Chondrocyte (in vitro differentiated cells): ENCODE measurements at places on chromosomes 12 and 14. TPM values are rescaled to one million over a fixed set of nuclear protein-coding genes. Genes with fewer than 3 reads are reported as not detected.

DNA sequence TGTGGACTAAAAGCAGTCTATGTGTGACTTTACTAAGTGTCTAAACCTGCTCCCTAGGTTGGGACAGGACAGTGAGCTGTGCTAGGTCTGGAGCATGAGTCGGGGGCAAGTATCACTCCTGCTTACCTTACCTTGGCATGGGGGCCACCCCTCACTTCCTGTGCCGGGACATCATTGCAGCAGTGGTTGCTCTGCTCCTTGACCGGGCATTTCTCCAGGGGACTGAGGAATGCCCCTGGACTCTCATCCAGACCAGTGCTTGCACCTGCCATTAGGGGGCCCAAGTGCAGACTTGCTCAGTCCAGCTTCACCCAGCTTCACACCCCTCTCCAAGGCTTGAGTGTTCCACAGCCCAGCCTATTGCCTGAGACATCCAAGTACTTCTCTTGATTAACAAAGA lies 84.7 kb upstream of the NELL2 start:
- DNase-seq, result no peak

DNA sequence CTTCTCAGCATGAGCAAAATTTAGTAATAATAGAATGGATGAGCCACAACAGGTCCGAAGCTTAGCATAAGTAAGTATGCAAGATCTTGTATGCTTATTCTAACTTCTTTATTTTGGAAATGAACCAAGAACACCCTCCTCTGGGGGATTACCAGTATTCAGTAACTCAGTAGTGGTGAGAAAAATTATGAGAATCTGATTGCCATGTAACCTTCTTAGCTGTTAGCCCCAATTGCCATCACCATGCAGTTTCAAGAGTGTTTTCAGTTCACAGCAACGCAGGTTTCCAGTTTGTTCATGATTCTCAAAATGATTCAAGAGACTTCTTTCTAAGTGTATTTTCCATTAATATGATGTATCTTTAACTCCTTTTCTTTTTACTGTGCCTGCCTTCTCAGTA lies 1507.6 kb upstream of the SEL1L start:
- DNase-seq, result no peak

DNA sequence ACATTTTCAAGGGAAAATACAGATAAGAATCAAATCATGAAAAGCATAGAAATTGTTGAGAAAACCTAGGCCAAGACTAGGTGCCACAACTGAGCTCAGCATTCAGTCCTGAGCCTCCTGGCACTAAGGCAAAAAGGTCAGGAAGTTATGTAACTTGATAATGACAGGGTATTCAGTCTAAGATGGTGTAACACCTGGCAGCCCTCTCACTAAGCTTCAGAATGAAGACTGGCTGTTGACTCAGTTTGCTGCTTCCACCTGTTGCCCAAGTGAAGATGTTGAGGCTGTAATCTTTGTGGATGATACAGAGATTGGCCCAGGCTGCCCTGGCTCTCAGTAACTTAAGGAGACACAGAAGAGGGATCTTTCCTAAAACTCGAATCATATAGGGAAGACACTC lies 19.6 kb downstream of the PROX2 start:
- DNase-seq, result no peak

DNA sequence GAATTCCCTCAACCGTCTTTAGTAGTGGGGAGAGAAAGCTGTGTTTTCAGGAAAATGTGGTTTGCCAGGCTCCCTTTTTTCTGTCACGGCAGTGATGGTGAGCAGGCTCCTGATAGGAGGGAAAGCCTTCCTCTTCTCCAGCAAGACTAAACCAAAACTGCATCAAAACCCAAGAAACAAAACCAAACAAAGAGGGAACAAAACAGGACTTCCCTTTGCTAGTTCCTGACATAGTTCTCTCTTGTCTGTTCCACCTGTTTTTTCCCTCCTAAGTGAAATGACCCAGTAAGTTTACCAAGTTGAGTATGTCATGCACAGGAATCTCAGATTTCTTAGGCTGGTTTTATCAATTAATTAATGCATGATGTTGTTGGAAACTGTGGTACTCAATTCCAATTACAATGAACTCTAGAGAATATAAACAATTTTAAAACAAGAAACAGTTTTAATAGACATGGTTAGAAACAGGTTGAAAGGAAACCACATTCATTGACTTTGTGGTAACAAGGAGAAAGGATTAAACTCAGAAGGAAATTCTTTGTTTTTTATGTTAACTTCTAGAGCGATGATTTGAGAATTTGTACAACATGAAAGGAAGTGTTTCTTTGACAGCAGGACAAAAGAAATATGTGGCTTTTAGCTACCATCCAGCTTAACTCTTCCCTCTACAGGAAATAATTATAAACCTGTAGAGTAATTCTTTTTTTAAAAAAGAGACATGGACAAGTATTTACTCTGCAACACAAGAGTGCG lies 23.0 kb upstream of the CSRP2 start:
- DNase-seq, result no peak

- DNase-seq, result no peak
Observed at GRCh38 chr14:104797115-104798044, 1.8 kb upstream of the AKT1 start.

- DNase-seq, result no peak
Observed at GRCh38 chr12:124665511-124665910, 98.1 kb upstream of the NCOR2 start.

DNA sequence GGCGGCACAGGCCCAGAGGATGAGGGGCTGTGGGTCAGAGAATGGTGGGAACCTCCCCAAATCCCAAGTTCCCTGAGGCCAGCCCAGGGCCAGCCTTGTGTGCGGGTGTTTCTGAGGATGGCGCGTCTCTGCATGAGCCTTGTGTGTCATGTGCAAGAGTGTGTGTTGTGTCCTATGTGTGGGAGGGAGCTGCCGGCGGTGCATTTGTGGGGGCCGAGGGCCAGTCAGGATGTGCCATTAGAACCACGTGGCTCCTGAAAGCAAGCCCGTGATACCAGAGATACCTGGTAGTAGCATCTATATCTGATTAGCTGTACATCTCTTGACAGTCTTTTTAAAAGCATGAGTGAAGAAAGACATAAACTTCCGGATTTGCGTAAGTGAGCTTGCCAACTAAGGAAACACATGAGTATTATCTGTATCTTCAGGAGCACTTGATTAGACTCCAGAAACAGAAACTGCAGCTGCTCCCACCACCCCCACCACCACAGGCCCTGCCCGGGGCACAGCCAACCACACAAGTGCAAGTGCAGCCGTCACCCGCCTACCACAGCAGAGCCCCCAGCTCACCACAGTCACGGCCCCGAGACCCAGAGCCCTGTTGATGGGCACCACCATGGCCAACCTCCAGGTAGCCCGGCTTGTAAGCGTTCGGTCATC lies 19.2 kb downstream of the DDX51 start:
- DNase-seq, result no peak

DNA sequence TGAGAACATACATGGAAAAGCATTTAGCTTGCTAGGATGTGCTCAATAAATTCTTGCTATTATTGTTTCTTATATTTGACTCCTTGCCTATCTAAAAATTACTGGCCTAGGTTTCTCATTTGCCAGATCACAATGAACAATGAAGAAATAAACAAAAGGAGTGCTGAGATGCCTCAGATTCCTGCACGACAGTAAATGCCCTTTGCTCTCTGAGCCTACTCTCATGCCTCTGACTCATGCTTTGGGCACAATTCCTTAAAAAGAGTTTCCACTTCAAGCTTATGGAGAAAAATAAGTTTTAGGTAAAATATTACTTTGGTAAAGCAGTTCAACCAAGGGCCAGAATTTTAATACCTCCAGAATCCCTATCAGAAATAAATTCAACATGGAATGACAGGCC lies 30.9 kb downstream of the GRIN2B start:
- DNase-seq, result no peak

DNA sequence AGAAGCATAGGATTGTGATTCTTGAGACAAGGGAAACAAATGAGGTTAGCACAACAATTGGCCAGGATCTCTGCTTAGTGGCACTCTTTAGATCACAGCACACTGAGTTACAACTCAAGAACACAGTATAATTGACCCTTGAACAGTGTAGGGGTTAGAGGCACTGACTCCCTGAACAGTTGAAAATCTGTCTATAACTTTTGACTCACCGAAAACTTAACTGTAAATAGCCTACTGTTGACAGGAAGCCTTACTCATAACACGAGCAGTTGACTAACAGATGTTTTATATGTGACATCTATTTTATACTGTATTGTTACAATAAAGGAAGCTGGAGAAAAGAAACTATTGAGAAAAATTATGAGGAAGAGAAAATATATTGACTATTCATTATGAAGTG lies 296.1 kb downstream of the RERGL start:
- no peak for DNase-seq

DNA sequence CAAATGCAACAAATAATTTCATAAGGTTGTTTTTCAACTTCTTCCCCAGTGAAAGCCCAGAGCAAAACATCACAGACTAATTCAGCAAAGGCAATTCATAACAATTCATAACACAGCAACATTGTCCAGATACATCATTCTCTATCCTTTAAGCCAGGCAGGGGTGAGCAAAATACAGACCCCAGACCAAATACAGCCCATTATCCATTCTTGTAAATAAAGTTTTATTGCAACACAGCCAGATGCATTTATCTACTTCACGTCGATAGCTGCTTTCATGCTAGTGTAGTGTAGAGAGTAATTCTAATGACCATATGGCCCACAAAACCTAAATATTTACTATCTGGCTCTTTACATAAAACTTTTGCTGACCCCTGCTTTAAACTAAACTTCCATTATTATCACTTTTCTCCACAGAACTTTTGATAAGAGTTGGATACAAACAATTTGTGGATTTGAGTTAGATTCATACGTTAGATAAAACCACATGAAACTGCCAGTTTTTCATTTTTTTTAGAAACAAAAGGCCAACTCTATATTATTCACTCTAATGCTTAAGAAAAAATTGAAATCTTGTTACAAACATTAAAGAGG lies 174.4 kb downstream of the DUSP6 start:
- DNase-seq, result no peak

Gene FOXM1
- 13.1 to 17.6 TPM (median 15.2 TPM) in 3 replicates for total RNA-seq

Gene AMIGO2
- total RNA-seq, result 86.7 to 153 TPM (median 153 TPM) in 3 replicates

Gene KCNA5
- 1.0 to 6.7 TPM (median 6.5 TPM) in 3 replicates for total RNA-seq

Gene KRT6C
- total RNA-seq, result not detected in 3 replicates

Gene FAM177A1
- total RNA-seq, result 103 to 121 TPM (median 107 TPM) in 3 replicates

Gene TSHR
- total RNA-seq, result 0.51 TPM in 1 of 3 replicates, not detected in the others
